ENCODE measurements at places on chromosomes 2 and 18. TPM values are rescaled to one million over a fixed set of nuclear protein-coding genes. Genes with fewer than 3 reads are reported as not detected.

VWC2L gene
- not detected for polyA plus RNA-seq

GBX2 gene
- polyA plus RNA-seq = not detected

CDH19 gene
- not detected for polyA plus RNA-seq

PSME4 gene
- 1.8 TPM for polyA plus RNA-seq

GNAL gene
- polyA plus RNA-seq = 4.2 TPM
